ENCODE measurements at places on chromosomes 12 and 14.

- no peak for DNase-seq
Observed at GRCh38 chr14:98114122-98114895, 1157.7 kb downstream of the BCL11B start.

DNA sequence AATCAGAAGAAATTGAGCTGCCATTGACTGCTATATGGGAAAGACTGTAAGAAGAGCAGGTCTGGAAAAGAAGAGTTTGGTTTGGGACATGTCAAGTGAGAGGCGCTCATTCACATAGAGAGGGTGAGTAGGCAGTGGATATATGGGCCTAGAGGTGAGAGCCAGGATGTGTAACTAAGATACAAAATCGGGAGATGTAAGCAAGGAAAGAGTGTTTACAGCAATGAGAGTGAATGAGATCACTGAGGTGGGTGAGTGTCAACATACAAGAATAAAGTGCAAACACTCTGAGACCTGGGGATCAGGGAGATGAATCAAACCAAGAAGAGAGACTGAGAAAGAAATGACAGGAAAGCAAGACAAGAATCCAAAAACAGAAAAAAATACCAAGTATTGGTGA is 58.0 kb upstream of the RTRAF start:
- no peak for DNase-seq

GRCh38 chr14:66404051-66404545 is 82.1 kb upstream of the CCDC196 start:
- DNase-seq = no peak

DNA sequence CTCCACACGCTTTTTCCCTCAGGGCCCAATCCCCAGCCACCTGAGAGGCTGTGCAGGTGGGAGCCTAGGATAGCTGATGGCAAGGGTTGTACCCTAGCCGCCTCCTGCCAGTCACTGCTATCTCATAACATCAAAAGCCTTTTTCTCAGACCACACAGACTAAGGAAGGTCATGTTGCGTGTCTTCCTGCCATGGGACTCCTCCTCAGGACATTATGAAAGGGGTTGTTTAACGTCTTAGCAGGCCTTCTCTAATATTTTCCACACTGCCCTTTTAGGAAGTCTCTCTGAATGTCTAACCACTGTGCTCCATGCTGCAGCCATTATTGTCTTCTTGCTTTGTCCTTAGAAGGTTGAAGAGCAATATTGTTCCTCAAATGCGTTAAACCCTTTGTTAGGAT is 7.6 kb upstream of the SMUG1 start:
- DNase-seq = no peak

DNA sequence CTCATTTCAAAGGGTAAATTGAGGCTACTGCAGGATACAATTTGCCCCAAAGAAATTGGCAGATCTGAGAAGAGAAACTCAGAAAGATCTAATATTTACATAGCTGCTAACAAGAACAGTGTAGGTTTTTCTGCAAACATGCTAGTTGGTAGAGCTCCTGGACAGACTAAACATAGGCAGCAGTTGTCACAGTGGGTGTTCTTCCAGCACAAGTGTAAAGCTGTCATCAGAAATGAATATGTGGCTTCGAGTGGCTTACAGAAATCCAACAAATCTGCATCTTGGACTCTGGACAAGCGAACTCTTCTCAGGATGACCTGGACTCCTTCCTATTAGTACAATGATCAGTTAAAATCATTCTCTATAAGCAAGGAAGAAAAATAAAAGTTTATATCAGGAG is 5.9 kb downstream of the CBX5 start:
- no peak for DNase-seq

DNA sequence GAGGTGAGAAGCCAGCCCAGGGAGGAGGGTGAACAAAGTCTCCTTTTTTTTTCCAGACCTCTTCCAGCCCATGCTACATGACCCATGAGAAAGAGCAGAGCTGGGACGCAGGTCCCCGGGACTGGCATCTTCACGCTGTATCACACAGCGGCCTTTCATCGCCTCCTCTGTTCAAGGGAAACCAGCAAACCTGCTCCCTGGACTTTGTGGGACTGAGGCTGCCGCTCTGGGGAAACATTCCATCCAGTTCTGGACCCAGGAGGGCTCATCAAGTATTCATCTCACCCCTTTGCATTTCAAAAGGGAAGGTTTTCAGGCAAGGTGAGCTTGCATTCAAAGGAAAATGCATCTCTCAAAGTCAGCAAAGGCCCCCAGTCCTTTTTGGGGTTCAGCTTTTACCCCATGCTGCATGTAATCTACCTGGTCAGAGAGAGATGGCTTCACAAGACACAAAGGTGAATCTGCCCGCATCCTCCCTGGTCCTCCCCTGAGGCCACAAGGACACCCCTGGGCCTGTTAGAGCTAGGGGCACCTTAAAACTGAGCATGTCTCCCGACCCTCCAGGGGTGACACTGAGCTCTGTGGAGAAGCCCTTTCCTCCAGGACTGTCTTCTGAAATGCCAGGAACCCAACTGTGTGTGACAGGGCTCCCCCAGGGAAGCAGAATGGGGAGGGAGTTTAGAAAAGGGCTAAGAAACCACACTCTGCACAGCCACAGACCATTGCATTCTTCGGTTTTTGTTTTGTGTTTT is 21.2 kb upstream of the MEG3 start:
- DNase-seq = no peak

DNA sequence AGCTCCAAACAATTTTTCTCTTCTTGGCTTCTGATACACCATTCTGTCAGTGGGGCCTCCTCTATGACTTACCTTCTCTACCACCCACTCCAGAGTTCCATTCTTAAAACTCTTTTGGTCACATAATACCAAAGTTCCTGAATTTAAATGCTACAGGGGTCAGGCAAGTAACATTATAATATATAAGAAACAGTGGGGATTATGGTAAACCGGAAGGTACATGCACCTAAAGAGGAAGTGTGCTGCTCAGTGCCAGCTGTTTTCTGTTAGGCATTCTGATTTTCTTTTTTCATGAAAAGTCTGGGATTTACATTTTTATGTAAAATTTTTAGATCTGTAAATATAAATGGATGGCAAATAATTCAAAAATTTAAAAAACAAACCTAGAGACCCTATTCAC is 39.9 kb downstream of the SOS2 start:
- no peak for DNase-seq

GRCh38 chr12:54967461-54967860 is 17.1 kb downstream of the TESPA1 start:
- DNase-seq = no peak

DNA sequence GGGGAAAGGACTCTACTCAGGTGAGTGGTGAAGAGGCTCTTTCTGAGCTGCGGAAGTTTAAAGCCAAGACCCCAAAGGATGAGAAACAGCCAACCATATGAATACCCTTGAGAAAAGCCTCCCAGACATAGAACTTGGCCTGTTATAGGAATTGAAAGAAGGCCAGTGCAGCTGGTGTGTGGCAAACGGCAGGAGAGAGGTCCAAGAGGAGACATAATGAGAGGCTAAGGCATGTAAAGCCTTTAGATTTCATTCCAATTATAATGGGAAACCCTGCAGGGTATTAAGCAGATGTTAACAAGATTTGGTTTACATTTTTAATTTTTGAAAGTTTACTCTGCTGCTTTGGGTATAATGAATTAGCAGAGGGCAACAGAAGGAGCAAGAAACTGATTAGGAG is 552.1 kb upstream of the FBXO33 start:
- peak; percentile 9 for DNase-seq

DNA sequence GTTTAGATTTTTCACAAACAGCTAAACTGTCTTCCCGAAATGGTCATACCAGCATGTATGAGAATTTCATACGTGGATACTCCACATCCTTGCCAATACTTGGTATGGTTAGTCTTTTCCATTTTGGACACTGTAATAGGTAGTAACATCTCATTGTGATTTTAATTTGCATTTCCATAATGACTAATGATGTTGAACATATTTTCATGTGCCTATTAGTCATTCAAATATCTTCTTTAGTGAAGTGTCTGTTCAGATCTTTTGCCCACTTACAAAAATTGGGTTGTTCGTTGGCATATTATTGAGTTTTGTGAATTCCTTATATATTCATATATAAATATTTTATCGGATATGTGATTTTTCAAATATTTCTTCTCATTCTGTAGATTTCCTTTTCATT is 78.0 kb upstream of the GNG2 start:
- no peak for DNase-seq

- no peak for DNase-seq
Observed at GRCh38 chr12:113917393-113917792, 48.7 kb downstream of the RBM19 start.

GRCh38 chr14:61889914-61890351 is 127.7 kb downstream of the SNAPC1 start:
- no peak for DNase-seq

GRCh38 chr12:87051621-87052020 is 795.4 kb upstream of the MGAT4C start:
- no peak for DNase-seq

DNA sequence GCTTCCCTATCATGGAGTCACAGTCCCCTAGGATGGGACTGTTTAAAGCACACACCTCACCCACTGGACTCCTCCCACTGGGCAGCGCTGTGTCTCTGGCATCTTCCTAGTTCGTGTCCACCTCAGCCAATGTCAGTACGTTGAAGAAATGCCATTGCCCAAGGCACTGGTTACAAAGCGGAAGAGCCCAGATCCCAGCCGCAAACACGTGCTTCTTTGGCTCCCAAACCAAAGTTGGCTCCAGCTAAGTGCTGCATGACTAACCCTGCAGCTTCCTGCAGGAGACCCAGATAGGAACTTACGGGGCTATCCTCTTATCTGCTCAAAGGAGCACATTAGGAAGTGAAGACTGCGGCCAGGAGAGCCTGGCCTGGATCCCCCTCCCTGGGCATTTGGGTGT is 9.3 kb downstream of the SYNE3 start:
- no peak for DNase-seq

DNA sequence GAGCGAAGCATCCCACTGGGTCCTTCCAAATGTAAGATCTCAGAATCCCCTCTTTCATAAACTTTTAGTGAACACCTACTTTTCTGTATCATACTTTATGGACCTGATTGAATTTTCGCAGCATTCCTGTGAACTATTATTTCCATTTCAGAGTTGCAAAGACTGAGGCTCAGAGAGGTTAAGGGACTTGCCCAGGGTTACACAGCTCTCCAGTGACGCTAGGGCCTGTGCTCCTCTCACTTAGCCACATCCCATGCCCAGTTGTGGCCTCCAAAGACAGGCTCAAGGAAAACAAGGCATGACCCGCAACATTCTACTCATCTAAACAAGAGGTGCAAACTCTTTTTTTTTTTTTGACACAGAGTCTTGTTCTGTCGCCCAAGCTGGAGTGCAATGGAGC is 25.9 kb upstream of the SPPL3 start:
- DNase-seq = no peak

- no peak for DNase-seq
Observed at GRCh38 chr14:23751616-23752015, 115.5 kb downstream of the DHRS2 start.

DNA sequence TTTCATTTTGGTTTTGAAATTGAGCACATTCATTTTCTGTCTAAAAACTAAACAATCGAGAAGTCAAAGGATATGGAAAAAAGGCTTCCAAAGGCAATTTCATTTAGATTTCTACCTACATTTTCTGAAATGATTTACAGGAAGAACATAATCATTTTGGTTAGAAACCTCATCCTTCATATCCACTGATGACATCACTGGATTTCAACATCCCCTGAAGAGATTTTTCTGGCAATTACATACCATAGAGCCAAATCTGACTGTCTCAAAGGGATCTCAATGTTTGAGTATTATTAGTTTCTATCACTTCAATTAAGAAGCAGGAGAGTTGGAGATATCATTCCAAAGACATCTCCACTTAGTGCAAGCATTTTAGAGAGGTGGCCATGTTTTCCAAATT is 137.8 kb downstream of the TTC7B start:
- no peak for DNase-seq

GRCh38 chr12:66717036-66717673 is 38.3 kb upstream of the GRIP1 start:
- DNase-seq = no peak

- no peak for DNase-seq
Observed at GRCh38 chr12:91926848-91927247, 218.8 kb downstream of the BTG1 start.

DNA sequence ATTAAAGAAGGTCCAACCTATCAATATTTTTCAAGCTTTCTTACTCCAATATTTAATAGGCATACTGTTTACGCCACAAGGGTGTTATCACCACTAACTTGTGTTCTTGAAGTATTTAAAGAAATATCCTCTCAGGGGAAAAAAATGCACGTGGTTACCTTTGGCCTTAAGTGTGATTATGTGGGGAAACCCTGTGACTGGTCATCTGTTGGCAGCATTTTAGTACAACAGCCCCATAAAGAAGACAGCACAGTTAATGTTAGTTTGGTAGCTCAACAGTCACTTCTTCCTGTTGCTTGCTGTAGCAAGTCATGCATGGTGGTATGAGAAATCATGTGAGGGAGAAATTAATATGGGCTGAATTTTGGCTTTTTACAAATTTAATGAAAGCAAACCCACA is 1021.5 kb upstream of the TMEM132C start:
- no peak for DNase-seq

DNA sequence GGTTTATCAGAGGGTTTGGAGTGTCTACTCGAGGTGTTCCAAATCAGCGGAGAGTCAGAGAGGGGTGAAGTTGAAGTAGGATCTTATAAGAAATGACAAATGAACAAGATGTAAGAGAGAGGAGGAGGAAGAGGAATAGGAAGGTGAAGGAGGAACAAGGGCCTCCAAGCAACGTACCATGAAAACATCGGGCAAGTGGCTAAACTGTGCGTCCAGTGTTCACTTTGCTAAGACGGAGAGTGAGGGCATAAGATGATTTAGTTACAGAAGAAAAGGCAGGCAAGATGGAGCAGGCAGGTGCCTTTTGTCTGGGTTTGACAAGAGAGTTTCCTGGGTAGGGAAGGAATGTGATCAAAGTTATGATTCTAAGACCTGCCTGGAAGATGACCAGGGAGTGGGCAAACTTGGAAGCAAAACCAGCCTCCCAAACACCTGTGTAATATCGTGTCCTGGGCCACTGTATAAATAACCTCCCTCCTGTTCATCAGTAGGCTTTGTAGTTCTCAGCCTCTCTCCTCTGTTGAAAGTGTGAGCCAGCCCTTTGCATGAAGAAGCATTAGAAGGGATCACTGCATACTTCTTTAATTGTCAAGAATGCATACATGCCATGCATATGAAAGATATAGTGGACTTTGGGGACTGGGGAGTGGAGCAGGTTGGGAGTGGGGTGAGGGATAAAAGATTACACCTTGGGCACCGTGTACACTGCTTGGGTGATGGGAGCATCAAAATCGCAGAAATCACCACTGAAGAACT is 111.4 kb downstream of the ZFP36L1 start:
- DNase-seq = no peak

DNA sequence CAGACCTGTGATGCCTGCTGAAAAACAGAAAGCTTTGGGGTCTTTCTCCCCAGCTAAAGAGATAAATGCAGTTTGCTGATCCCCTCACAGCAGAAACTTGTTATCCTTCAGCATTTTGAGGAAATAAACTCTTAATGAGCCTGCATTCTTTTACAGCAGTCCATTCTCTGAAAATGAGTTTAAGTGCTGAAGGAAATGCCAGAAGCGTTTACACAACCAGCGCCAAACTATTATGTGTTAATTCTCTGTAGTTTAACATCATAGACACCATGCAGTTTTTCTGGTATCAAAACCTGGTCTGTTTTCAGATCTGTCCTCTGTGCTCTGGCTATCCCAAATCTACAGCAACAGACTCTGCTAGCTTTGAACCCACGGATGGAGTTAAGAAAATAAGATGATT is 291.3 kb downstream of the NPAS3 start:
- DNase-seq = peak; percentile 21

- no peak for DNase-seq
Observed at GRCh38 chr12:71299541-71300376, 139.8 kb upstream of the LGR5 start.
